ENCODE measurements at places on chromosomes 1 and 21.

GRCh38 chr1:186409091-186409490 lies 33.5 kb downstream of the ODR4 start:
- no peak for DNase-seq

DNA sequence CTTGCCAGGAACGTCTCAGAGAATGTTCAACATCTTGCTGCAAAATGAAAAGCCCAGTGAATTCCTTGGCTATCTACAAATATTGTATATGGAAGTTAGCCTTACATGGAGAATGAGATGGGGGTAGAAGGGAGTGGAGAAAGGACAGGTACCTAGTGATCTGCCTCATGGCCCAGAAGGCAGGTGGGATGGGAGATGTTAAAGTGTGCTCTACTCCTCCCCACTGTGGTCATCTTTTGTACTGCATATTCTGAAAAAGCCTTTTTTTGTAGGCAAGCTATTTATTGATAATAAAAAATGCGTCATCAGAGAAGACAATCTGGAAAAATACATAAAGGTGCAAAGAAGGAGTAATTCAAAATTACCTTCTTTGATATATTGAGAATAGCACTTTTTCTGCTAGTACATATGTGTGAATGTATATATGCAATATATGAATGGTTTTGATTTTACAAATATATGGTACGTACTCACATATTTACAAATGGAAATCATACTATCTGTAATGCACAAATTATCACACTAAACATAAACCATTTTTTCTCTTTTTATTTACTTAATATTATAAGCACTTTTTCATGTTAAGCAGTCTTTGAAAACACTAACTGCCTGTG lies 19.1 kb upstream of the SLC5A9 start:
- DNase-seq: peak; percentile 24

DNA sequence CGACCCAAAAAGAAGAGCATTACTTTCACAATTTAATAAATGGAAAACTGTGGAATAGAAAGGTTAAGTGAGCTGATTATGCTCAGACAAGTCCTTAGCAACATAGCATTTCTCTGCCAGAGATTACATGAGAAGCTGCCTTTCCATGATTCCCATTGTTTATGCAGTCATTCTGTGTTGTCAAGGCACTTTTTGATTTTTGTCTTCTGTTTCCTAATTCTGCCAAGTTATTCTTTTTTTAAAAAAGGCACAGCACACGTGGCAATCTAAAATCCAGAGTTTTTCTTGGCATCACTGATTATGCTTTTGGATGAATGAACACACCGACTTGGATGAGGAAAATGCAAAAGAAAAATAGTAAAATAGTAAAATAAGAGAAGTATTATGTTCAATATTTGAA lies 185.0 kb downstream of the RGS7 start:
- no peak for DNase-seq

DNA sequence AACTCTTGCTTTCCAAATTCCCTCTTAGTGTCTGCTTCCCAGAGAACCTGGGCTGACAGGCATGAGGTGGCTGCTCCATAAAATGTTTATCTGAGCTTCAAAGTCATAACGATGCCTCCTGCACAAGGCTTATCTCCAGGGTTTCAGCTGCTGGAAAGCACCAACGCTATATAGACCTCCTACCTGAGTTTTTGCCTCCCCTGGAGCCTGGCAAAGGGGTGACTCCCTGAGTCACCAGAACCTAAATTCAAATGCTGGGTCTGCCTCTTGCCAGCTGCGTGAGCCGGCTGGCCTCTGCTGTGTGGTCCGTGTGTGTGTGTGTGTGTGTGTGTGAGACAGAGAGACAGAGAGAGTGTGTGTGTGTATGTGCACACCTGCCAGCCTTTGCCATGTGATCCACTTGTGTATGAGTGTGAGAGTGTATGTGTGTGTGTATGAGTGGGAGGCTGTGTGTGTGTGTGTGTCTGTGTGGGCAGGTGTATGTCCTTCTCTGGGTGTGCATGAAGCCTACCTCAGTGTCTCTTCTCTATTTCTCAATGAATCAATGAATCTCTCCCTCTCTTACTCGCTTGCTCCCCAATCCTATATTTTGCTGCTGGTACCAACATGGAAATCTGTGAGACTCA lies 714.9 kb downstream of the MATN1 start:
- no peak for DNase-seq

DNA sequence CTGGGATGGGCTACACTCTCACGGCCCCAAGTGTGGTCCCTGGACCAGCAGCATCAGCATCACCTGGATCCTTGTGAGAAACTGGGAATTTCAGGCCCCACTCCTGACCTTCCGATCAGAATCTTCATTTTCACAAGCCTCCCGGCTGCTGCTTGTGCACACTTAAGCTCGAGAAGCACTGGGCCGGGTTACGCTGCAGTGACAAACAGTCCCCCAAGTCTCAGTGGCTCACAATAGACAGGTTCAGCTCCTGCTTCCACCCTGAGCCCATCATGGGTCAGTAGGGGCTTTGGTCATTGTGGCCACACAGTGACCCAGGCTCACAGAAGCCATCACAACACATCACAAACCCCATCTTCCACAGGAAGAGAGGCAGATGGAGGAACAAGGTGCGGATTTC lies 63.5 kb downstream of the FHAD1 start:
- DNase-seq: no peak

GRCh38 chr1:87594736-87595383 lies 266.2 kb downstream of the LMO4 start:
- DNase-seq: no peak

- DNase-seq: no peak
These were observed 32.0 kb downstream of the TRIM67 start for GRCh38 chr1:231193710-231194340.

GRCh38 chr1:241323514-241324195 lies 33.4 kb downstream of the RGS7 start:
- no peak for DNase-seq

- no peak for DNase-seq
These were observed 5.8 kb downstream of the MYCL start for GRCh38 chr1:39895731-39896480.

GRCh38 chr1:47280142-47280541 lies 33.8 kb downstream of the STIL start:
- DNase-seq: no peak

- no peak for DNase-seq
These were observed 113.0 kb upstream of the SLC25A33 start for GRCh38 chr1:9426291-9426711.

- no peak for DNase-seq
These were observed 19.3 kb upstream of the PDZK1IP1 start for GRCh38 chr1:47209091-47209490.

DNA sequence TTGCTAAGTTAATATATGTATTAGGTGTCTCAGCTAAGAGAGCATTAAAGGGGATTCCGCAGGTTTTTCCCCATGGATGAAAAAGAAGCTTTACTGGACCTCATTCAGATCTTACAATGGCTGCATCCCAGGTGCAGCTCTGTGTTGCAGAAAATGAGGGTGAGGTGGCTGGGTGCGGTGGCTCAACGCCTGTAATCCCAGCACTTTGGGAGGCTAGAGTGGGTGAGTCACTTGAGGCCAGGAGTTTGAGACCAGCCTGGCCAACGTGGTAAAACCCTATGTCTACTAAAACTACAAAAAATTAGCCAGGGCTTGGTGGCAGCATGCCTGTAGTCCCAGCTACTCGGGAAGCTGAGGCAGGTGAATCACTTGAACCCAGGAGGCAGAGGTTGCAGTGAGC lies 58.5 kb upstream of the MORC3 start:
- DNase-seq: no peak
